AG04449 (cell line): ENCODE measurements at places on chromosomes 2 and 18.

GRCh38 chr18:75339936-75340605 is 87.4 kb downstream of the SMIM21 start:
- no peak for DNase-seq

GRCh38 chr2:175964195-175964594 is 37.9 kb downstream of the LNPK start:
- DNase-seq: no peak

GRCh38 chr18:10100196-10100595 is 186.4 kb downstream of the VAPA start:
- no peak for DNase-seq

GRCh38 chr2:230306474-230306873 is 20.5 kb upstream of the SP140L start:
- DNase-seq: no peak

- DNase-seq: no peak
Observed at GRCh38 chr18:13359210-13359609, 140.7 kb downstream of the LDLRAD4 start.

GRCh38 chr18:48982266-48982665 is 31.5 kb upstream of the SMAD7 start:
- DNase-seq: no peak

- DNase-seq: no peak
Observed at GRCh38 chr2:216082117-216082711, 495 bp downstream of the TMEM169 start.

GRCh38 chr18:60568220-60568619 is 195.6 kb upstream of the MC4R start:
- DNase-seq: no peak

DNA sequence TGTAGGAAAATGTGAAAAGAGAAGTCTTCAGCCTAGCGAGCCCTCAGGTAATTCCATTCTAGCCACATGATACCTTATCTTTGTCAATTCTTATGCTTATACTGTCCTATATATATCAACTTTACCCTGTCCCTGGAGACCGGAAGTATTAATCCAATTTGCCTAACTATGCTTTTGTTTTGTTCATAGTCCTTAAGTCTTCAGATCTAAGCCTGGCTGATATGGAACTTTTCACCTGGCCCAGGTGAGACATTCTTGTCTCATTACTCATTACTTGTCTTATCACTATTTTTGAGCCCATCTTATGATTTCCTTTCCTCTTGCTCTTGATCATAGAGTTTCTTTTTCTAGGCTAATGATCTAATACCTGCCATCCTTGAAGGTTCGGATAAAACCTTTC is 194.1 kb upstream of the FANCL start:
- no peak for DNase-seq

- no peak for DNase-seq
Observed at GRCh38 chr2:15614545-15615300, 23.1 kb downstream of the DDX1 start.

- no peak for DNase-seq
Observed at GRCh38 chr2:207546822-207547221, 17.1 kb downstream of the CREB1 start.

GRCh38 chr2:120275617-120276400 is 23.2 kb downstream of the RALB start:
- no peak for DNase-seq

- DNase-seq: no peak
Observed at GRCh38 chr2:110105608-110106467, 9.8 kb downstream of the MALL start.

DNA sequence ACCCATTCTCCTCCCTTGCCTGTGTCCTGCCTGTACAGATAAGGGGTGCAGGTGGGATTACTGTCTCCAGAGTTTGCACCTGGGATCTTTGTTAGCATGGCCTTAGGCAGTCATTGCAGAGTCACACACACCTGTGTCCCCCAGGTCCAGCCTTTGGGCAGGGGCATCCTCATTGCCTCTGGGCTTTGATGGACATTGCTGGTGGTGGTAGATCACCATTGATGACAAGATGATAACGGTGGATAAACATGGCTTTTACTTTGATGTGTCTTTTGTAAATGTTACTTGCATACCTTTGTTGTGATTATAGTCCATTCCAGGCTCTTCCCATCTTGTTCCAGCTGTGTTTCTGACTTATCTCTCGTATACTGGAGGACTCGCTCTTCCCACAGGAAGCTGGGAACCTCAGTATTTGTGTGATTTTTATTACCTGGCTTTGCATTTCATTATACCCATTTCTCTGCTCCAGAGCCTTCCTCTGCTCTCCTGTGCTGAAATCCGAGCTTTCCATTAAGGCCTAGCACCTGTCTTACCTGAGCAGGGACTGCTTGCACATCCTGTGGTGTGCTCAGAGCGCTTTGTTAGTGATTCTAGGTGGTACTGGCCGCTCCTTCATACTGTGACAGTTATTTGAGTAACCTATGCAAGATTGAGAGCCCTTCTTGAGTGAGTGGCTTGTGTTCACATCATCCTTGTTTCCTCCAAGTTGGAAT is 79.2 kb downstream of the PTPRM start:
- DNase-seq: no peak

- DNase-seq: no peak
Observed at GRCh38 chr2:232873292-232873908, 3.3 kb downstream of the SNORC start.

DNA sequence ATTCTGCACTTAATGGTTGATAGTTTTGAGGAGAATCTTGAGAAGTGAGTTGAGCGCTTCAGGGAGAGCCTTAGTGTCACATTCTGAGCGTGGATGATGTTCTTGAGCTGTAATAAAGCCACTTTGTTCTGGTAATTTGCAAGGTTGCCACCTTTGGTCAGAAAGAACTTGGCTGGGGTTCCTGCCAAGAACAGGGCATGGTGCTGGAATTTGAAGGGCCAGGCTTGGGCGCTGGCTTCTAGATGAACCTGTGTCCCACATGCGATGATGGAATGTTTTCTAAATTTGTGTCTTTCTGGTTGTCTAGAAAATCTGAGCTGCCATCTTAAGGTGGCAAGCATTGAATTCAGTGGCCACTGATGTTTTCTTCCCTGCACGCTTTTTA is 124.1 kb upstream of the EML6 start:
- DNase-seq: no peak

DNA sequence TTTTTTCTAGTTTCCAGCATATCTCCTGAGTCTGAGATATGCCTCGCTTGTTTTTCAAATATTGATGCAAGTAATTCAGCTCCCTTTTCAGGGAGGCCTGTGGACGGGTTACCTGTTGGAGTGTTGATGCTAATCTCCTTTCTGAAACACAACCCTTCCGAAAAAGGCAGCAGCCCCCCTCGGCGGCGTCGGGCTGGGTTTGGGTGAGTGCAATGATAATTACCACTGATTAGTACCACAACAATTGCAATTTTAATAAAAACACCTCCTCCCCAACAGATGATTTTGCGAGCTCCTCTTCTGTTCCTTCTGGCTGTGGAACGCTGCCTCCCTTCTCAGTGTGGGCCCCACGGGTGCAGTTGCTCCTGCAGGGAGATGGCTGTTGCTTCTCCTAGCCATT is 66.3 kb downstream of the PTGR3 start:
- no peak for DNase-seq

- DNase-seq: no peak
Observed at GRCh38 chr2:10977621-10978020, 65.9 kb downstream of the KCNF1 start.

DNA sequence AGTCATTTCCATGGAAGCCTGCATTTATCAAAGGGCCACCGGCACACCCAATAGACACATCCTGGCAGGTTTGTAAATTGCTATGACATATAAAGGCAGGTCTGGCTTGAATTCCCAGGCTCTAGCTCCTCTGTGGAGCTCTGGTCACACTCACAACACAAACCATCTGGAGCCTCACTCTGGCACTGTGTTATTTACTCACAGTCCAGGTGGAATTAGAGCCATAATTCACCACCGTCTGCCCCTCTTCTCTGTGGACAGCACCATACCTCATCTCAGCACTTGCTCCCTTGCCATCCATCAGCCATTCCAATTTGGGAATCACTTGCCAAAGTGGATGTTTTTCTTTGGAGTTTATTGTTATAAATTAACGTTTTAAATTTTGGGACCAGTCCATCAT is 84.3 kb upstream of the OSR1 start:
- no peak for DNase-seq

DNA sequence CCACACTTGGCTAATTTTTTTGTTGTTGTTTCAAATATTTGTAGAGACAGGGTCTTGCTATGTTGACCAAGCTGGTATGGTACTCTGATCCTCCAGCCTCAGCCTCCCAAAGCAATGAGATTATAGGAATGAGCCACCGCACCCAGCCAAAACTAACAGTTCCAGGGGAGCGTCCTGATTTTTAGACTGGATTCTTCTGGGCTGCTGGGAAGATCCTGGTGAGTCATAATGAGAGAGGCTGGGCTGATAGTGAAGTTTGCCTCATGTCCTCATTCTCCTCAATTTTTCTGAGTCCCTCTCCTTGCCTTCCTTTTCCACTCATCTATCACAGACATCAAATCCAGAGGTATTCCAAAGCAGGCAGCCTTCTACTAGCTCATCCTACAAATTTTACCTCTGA is 81.3 kb downstream of the VSNL1 start:
- no peak for DNase-seq

- no peak for DNase-seq
Observed at GRCh38 chr2:179262077-179262660, 2.5 kb downstream of the SESTD1 start.

DNA sequence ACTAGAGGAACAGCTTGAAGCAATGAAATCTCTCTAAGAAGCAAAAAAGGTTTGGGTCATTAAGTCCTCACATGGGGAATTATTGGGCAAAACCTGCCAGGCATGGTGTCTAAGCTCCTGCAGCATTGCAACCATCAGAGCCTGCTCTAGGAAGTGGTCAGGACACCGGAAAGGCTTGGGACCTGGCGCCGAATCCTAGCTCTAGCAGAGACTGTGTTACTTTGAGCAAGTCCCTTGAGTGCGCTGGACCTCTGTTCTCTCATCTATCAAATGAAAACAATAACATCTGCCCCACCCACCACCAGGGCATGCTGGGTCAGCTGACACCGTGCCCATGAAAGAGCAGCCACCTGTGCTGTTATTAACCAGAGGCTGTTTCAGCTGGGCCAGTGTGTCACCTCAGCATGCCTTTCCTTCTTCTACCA is 6.3 kb downstream of the TMEM127 start:
- no peak for DNase-seq

DNA sequence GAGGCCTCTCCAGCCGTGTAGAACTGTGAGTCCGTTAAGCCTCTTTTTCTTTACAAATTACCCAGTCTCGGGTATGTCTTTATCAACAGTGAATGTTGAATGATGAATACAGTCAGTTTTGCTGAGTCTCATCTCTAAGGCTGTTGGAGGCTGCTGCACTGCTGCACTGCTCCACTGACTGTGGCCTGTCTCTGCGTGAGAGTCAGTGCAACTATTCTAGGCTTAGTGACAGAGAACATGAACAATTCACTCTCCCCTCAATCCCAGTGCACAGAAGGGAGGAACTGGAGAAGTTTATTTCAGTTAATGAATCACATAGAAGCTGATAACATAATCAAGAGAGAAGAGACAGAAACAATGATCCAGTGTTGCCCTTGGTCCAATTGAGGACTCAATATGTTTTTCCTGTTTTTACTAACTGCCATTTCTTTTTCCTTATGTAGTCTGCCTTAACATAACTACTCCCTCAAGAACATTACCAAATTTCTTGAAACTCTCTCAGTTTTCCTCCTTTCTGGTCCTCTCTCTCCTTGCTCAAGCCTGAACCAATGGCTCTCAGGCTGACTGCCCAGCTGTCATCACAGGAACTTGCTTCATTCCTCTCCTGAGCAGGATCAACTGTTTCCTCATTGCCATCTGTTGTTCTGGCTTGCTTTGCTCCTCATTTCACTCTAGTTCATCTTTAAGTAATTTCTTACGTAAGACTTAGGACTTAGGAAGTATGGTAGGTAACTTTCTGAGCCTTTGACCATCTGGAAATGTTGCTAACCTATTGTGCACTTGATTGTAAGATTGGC is 483.2 kb downstream of the METTL4 start:
- DNase-seq: no peak

DNA sequence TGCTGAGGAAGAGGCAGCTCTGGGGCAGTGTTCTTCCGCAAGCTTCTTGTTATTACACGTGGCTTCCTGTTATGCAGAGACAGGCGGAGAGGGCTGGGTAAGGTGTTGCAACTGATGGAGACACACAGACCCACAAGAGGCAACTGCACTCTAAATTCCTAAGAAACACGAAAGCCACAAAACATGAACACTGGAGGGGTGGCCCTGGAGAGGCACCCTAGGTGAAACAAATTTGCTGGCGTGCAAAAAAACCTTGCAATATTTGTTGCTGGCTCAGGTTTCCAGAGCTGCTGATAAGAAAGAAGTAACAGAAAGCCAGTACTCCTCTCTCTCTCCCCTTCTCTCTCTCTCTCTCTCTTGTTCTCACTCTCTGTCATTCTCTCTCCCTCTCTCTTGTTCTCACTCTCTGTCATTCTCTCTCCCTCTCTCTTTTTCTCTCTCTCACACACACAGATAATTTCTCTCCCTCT is 31.8 kb downstream of the ARHGAP25 start:
- DNase-seq: no peak

DNA sequence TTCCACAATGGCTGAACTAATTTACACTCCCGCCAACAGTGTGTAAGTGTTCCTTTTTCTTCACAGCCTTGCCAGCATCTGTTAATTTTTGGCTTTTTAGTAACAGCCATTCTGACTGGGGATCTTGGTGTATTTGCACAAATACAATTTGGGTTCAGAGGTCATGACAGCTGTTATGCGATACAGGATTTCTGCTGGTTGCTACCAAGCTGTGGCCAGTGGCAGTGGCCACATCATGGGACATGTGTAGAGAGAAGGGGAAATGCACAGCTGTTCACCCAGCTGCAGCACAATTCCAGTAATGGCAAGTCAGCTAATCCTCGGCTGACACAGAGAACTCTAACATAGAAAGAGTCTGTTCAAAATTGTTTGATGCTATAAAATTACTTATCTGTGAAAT is 21.0 kb upstream of the SELENOI start:
- no peak for DNase-seq

- DNase-seq: no peak
Observed at GRCh38 chr18:58769321-58769720, 95.4 kb upstream of the ZNF532 start.

- no peak for DNase-seq
Observed at GRCh38 chr2:120961396-120961795, 225.7 kb downstream of the GLI2 start.
